ENCODE measurements at places on chromosomes 4 and X.

GRCh38 chr4:28868841-28869240, 1851.3 kb upstream of the PCDH7 start:
- ATAC-seq = no peak

- no peak for ATAC-seq
These were observed 48.3 kb upstream of the GRPR start for GRCh38 chrX:16075087-16075486.

DNA sequence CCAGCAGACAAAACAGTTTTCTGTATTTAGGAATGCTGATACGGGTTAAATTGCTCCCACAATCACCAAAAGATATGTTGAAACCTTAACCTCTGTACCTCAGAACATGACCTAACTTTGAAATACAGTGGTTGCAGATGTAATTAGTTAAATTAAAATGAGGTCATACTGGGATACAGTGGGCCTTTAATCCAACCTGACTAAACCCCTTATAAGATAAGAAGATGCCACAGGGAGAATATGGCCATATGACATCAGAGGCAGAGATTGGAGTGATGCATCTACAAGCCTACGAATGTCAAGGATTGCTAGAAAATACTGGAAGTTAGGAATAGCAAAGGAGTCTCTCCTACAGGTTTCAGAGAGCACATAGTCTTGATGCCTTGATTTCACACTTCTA, 32.1 kb upstream of the PARM1 start:
- no peak for ATAC-seq

- no peak for ATAC-seq
These were observed 159.5 kb upstream of the USP38 start for GRCh38 chr4:143025081-143025704.

DNA sequence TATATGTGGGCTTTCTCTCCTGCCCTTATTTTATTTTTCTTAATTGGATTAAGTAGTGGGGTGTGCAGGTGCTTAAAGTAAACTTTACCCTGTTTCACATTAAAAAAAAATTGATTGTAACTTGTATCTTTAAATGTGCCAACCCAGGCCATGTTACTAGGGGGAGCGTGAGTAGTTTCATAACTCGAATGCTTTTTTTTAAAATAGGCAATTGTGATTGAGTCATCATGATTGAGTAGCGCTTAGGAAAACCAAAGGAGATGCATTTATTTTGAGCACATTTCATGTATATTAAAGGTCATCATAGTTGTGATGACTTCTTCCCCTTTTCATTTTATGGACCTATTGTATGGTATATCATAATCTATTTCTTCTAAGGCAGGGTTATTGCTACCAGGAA, 32.2 kb downstream of the GPAT3 start:
- ATAC-seq = no peak

GRCh38 chr4:8348071-8348470, 78.5 kb downstream of the HTRA3 start:
- no peak for ATAC-seq

GRCh38 chrX:153871946-153872878, 13.8 kb downstream of the L1CAM start:
- no peak for ATAC-seq

- ATAC-seq = no peak
These were observed 647.0 kb downstream of the IQCM start for GRCh38 chr4:149168645-149169044.

GRCh38 chrX:34866646-34867045, 76.0 kb upstream of the FAM47B start:
- ATAC-seq = no peak

- ATAC-seq = peak; percentile 47
These were observed 152.2 kb downstream of the NHS start for GRCh38 chrX:17527135-17527701.

- no peak for ATAC-seq
These were observed 100.7 kb downstream of the PTTG2 start for GRCh38 chr4:38060829-38061431.

GRCh38 chr4:66906314-66906713, 639.0 kb downstream of the CENPC start:
- no peak for ATAC-seq

All from gastroesophageal sphincter (tissue), 4 donors.